ENCODE measurements at places on chromosomes 4 and X.
A peak's percentile ranks its signal among the peaks of the same experiment; 100 is the strongest.

GRCh38 chr4:177511611-177512010, 69.4 kb upstream of the AGA start:
- no peak for DNase-seq

GRCh38 chr4:721261-722168, 15.9 kb downstream of the PCGF3 start:
- DNase-seq, result no peak

- peak; percentile 45 for DNase-seq
Observed at GRCh38 chr4:186149872-186150271, 41.5 kb upstream of the CYP4V2 start.

- DNase-seq, result no peak
Observed at GRCh38 chr4:106366026-106366425, 2.6 kb downstream of the GIMD1 start.

DNA sequence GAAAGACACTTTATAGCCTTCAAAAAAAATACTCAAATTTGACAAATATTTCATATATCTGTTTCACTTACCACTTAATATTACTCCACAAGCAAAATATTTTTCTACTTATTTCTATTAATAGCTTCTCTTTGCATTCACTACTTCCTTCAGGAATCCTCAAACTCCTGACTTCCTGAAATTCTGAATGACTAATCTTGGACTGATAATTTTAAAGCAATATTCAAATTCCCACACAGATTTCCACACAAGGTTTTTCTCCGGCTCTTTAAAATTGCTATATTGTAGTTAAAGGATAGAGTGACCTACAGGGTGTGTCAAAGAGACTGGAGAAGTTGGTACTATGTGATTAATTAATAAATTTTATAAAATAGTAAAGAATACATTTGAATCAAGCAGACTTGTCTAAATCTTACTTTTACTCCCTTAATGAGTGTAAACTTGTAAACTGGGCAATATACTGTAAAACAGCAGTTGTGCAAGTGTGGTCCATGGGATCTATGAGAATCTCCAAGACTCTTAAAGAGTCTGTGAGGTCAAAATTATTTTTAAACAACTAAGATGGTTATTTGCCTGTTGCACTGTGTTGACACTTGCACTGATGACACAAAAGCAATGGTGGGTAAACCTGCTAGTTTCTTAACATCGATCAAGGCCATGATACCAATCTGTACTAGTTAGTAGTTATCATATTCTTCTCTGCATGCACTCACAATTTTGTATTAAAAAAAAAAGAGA, 44.5 kb downstream of the ANKRD17 start:
- no peak for DNase-seq

- no peak for DNase-seq
Observed at GRCh38 chr4:17068392-17068791, 169.9 kb upstream of the LDB2 start.

- no peak for DNase-seq
Observed at GRCh38 chr4:179728305-179728704, 2286.1 kb upstream of the AGA start.

GRCh38 chr4:112704322-112704721, 67.4 kb downstream of the LARP7 start:
- no peak for DNase-seq

DNA sequence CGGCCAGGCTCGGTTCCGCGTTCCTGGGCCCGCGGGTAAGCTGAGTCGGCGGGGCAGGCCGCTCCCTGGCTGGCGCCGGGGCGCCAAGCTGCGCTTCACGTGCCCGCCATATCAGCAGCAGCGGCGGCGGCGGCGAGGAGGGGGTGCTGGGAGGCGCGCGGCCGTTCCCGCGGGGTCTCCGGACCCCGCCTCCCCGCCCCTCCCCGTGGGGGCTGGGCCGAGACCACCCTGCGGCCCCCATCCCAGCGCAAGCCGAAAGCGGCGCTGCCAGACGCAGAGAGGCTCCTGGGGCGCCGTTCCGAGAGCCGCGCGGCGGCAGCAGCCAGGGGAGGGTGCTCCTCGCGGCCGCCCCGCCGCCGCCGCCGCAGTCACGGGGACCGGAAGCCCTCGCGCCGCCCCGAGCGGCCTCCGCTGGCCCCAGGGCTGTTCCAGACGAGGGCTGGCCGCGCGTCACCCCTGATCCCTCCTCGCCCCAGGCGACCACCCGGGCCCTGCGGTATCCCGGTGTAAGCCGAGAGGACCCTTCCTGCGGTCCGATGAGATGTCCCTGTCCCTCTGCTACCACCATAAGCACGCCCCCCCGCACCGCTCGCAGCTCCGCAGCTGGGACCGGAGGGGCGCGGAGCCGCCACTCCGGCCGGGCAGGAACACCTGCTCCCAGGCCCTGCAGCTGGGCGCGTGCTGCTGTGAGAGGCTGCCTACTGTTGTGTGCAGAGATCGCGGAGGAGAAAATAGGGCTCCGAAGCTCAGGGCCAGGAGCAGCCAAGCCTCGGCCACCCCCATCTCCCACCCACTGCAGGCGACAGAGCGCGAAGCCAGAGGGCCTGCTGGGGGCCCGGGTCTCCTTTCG, 7.5 kb upstream of the BCOR start:
- peak; percentile 58 for DNase-seq

DNA sequence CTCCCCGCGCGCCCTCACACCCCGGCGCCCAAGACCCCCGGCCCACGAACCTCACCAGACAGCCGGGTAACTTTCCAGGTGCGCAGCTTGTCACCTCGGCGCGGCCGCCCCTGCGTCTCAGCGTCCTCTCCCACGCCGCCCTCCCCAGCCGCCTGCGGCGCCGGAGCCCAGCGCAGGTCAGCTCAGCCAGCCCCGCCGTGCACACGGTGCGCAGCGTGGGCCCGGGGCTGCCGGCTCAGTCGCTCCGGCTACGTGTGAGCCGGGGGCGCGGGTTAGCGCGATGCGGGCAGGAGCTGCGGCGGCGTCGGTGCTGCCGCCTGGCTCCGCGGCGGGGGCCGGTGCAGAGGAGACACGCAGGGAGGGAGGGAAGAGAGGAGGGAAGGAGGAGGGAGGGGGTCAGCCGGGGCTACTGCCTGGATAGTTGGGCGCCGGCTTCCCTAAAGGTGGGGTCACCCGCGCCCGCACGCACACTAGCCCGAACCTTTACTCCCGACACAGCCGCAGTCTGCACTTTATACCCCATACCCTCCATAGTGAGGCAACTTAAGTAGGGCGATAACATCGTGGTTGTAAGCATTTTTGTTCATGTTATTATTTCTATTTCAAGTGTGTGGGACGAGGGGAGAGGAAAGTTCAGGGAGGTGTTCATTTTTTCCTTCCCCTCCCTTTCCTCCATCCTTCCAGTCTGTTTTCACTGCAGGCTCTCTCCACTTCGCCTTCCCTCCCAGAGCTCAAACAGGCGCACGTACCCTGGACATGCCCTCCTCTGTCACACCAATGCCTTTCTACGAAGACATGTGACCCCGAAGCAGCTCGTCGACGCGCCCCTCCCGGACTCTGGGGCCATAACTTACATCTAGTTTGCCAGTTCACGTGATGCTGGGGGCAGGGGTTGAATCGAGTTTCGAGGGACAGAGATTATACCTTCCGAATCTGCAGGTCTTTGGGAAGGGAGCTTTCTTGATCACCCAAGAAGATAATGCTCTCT, at the start of gene PRKG2:
Gene PRKG2, minus strand, starts transcription at position 342 of the 988 bp plus-strand sequence. CDS start 10,175 bp downstream, outside the sequence.
- no peak for DNase-seq

GRCh38 chr4:113394730-113395530, 345.5 kb downstream of the ANK2 start:
- peak; percentile 61 for DNase-seq

DNA sequence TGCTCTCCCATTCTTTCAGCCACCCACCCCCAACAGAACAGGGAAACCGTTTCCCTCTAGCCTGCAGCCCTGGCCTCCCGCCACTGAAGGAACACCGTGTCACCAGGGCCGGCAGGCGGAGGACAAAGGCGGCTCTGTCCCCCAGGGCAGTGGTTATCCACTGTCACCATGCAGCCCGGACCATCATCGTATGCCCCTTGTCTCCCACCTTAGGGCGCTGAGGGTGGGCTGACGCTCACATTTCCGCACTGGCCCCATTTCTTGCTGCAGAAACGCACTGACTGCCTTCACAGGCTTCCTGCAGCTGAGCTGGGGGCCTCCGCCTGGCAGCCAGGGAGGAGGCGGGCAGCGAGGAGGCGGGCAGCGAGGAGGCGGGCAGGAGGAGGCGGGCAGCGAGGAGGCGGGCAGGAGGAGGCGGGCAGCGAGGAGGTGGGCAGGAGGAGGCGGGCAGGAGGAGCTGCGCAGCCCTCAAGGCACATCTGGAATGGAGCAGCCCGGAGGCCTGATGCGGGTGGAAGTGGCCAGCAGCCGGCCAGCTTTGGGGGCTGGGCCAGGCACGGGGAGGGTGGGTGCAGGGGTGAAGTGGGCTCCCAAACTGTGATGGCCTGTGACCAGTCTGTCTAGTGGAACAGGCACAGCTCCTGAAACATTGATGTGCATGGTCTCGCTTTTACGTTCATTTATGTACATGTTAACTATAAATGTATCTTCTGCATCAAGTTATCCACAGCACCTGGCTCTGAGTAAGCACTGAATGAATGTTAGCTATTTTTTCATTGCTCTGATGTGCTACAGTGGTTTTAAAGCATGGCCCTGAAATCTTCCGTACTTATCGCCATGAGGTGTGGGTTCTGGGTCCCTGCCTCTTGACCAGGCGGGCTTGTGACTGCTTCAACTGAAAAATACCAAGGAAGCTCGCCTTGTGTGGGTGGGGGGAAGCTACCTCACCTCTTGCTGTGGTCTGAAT, 20.6 kb upstream of the KIAA0232 start:
- peak; percentile 66 for DNase-seq

GRCh38 chr4:134798573-134798972, 597.0 kb upstream of the PABPC4L start:
- no peak for DNase-seq

DNA sequence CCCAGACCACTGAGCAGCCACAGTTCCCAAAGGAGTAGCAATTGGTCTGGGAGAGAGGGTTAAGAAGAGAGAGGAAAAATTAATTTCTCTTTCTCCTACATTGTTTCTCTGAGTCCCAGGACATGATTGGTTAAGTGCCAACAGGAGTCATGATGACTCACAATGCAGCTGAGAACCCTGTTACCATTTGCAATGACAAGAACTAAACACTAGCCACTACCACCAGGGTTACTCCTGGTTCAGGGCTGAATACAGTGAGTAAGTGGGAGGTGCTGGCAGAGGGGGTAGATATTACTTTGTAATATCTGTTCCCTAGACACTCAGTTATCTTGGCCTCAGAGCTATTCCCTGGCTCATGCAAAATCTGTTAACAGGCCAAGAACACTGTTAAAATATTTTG, 18.0 kb downstream of the ETDC start:
- DNase-seq, result no peak

DNA sequence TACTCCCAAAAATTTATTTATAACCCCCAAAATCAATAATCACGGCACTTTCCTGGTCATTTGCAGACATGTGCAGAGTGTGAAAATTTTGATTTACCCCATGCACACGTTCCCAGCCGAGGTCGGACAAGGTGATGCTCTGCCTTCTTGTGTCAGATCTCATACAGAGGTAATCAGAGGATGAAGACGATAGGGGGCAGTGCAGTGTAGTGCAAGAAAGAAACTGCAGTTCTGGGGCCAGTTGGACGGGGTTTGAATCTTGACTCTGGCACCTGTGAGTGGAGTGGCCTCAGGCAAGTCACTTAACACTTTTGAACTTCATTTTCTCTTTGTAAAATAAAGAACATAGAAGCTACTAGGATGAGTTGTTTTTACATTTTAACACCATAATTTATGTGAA, 88.4 kb downstream of the FRMPD3 start:
- DNase-seq, result peak; percentile 50

- DNase-seq, result peak; percentile 4
Observed at GRCh38 chrX:34300871-34301270, 168.8 kb upstream of the FAM47A start.

GRCh38 chr4:89803915-89804314, 33.0 kb downstream of the SNCA start:
- DNase-seq, result no peak

- no peak for DNase-seq
Observed at GRCh38 chr4:47444031-47444430, 19.5 kb downstream of the COMMD8 start.

DNA sequence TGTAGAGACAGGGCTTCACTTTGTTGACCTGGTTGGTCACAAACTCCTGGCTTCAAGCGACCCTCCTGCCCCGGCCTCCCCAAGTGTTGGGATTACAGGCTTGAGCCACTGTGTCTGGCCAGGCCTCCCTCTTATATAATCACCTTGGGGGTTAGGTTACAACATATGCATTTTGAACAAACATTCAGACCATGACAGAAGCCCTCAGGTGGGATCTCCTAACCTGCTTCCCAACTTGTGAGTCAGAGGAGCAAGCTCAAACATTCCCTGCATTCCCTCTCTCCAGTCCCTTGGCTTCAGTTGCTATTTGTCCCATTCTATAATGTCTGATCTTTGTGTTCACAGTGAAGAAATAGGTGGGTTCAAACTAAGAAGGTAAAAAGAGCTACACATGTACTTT, 76.5 kb upstream of the NRK start:
- no peak for DNase-seq

DNA sequence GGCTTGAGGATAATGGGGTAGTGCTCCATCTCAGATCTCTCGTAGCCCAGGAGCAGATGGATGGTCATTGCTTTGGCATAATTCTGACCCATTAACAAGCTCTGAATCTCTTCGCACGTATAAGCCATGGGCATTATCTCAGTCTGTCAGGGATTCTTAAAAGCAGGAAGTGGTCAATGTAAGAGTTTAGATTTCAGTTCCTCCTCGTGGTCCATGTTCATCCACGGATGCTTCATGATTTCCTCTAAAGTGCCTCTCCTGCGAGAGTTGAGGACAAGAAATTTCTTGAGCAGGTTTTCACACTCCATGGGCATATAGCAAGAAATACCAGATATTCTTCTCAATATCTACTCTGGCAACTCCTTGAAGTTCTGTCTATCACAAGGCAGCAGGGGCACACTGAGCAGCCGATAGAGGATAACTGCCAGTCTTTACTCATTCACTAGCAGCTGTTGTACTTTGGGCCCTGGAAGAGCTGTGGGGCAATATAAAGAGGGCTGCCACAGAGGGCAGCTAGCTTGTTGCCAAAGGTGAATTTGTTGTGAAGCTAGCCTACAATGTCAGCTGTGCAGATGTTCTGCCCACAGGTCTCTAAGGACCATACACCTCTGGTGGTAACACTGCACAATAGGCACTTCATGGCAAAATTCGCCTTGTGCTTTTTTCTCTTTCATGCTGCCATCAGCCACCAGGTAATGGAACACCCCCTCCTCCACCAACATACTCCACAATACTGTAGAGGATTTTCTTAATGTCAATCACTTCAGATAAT, 52.0 kb upstream of the WDR17 start:
- DNase-seq, result no peak
